ENCODE measurements at places on chromosomes 1 and 21.

DNA sequence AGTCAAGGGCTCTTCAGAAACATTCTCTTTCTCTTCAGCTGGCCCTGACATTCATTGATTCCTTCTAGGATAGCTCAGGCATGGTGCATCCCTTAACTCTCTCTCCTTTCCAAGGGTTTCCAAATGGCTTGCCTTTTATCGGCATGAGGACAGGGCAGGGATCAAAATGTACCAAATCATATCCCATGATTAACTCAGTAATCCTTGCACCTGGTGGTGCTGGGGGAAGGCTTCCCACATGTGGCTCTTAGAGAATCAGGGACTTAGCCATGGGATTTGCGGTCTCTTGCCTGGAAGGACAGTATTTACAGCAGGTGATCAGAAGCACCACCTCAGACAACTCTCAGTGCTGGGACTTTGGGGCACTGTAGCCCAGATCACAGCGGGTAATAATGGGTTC is 46.2 kb upstream of the EDEM3 start:
- no peak for DNase-seq

GRCh38 chr1:183228347-183229220 is 42.5 kb downstream of the LAMC2 start:
- DNase-seq = no peak

DNA sequence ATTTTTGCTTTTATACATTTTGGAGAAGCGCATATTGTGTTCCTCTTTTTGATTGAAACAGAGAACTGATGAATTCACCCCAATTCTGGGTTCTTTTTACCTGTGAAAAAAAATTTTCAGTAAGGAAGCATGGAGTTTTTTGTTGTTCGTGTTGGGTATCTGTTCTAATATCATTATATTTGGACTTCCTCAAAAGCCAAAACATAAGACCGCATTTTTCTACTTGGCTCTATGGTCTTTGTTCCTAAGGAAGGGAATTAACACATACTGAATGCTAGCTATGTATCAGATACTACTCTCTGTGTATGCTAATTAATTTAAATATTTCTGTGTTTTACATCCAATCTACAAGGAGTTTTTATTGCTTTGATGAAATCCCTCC is 12.9 kb downstream of the EPB41 start:
- no peak for DNase-seq

- no peak for DNase-seq
These were observed 16.9 kb downstream of the REG4 start for GRCh38 chr1:119794230-119794875.

- no peak for DNase-seq
These were observed 393.6 kb downstream of the PTPRU start for GRCh38 chr1:29629814-29630516.

GRCh38 chr1:235911876-235912275 is 45.2 kb upstream of the LYST start:
- DNase-seq = no peak

DNA sequence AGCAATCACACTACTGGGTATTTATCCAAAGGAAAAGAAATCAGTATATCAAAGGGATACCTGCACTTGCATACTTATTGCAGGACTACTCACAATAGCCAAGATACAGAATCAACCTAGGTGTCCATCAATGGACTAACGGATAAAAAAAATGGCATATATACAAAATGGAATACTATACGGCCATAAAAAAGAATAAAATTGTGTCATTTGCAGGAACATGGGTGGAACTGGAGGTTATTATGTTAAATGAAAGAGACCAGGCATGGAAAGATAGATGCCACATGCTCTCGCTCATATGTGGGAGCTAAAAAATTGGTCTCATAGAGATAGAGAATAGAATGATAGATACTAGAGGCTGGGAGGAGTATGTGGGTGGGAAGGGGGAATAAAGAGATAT is 29.3 kb upstream of the CAP1 start:
- DNase-seq = no peak

DNA sequence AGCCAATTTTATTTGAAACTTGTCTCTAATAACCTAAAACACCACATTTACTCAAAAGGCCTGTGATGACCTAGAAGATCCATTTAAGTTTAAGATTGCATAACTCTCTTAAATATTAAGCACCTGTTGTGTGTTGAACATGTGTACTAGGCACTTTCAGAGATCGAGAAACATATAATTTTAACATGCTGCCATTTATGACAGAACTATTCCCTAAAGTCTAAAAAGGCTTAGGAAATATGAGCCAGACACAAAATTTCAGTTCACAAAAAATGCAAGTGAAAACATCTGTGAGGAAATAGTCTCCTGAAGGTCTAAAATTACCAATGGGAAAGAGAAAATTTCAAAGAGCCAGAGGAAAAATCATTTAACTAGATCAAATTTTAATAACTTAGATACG is 37.7 kb downstream of the CEP170 start:
- no peak for DNase-seq

- DNase-seq = no peak
These were observed 2.8 kb upstream of the TTC22 start for GRCh38 chr1:54803761-54804470.

- DNase-seq = no peak
These were observed 6.2 kb downstream of the PRMT2 start for GRCh38 chr21:46641656-46642055.

GRCh38 chr1:31862071-31862470 is 46.2 kb upstream of the SPOCD1 start:
- DNase-seq = no peak

DNA sequence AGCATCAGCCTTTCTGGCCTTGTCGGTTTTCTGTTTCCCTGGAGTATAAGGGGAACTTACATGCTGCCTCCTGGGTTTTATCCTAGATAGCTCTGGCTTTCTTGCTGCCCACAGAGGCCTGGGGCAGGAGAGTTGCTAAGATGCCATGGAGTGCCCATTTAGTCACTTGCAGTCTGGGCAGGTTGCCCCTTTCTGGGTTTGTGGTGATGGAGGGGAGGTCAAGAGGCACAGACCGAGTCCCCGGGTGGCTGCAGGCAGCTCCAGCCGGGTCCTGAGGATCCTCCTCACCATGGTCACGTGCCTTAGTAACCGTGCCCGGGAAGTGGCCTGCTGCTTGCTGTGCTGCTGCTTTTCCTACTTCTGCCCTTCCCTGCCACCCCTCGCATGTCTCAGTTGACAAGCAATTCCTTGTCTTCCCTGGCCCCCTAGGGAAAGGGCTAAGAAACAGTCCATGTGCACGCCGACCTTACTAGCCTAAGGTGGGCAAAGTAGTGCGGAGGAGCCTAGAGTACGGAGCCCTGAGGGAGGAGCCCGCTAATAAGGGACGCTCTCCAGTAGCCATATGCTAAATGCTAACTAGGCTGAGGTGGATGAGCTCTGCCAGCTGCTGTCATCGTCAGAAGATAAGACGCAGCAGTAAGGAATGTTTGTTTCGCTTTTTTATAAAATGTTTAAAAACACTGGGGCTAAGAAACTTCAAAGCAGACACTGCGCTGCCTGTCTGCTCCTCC is 34.8 kb downstream of the CLCA1 start:
- DNase-seq = no peak

- no peak for DNase-seq
These were observed 10.8 kb downstream of the ETS2 start for GRCh38 chr21:38816400-38816977.

DNA sequence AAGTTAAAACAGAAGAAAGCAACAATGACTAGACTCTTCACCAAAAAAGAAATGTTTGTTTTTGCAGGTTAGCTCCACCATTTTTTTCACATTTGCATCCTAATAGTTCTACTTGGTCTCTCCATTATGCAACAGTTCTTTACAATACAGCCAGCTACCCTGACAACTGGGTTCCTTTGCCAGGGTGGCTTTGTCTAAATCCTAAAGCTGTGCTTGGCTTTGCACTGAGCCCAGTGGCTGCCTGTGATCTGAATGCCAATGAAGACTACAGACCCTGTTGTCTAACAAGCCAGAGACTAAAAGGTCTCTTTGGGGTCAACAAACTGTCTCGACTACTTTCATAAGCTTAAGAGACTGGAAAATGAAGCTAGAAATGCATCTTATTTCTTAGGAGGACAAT is 112.0 kb downstream of the AKT3 start:
- no peak for DNase-seq

DNA sequence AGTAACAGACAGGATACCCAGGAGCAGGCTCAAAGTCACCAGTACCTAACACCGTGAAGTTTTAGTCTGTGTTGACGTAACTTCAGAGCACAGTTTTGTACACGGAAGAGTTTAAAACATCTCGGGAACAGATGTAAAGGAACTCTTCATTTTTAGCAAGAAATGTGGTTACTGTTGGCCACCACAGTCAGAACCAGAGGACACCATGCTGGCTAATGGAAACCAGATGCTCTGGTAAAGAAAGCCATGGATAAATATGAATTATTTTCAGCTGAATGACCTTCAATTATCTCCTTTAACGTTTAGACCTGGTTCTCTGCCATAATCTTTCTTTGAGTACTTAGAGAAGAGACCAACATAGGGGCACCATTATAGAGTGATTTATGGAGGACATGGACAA is 115.9 kb downstream of the NTMT2 start:
- DNase-seq = no peak

DNA sequence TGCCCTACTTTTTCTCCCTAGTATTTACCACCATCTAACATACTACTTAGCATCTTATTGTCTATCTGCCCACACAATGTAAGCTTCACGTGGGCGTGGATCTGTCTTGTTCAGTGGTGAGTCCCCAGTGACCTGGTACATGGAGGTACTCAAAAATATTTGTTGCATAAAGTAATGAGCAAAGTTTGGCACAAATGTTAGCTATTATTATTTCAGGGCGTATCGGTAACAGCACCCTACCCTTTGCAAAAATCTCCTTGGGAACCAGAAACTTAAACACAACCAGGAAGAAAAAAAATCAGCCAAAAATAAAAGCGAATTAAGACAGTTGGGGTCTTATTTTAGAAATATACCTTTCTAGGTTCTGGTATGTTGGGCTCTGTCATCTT is 454 bp upstream of the NENF start:
- no peak for DNase-seq

GRCh38 chr1:92217721-92218120 is at the start of gene C1orf146:
C1orf146 (plus strand) TSS chr1:92217915; CDS start chr1:92231421, 13,506 bp downstream.
- DNase-seq = no peak

DNA sequence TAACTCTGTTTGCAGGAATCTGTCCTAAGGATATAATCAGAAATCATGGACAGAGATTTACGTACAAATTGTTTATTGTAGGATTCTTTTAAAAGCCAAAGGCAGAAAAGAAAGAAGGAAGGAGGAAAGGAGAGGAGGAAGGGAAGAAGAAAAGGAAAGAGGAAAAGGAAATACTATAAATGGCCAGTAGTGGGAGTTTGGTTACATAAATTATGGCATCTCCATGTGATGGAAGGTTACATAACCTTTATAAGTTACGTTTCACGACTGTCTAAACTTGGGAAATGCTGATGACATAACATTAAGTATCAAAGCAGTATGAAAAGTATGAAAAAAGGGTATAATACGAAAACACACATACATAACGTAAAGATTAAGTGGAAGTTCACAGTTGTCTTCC is 39.0 kb downstream of the SMYD2 start:
- DNase-seq = no peak

GRCh38 chr1:6343506-6344405 is 49.8 kb downstream of the ACOT7 start:
- peak; percentile 81 for DNase-seq

DNA sequence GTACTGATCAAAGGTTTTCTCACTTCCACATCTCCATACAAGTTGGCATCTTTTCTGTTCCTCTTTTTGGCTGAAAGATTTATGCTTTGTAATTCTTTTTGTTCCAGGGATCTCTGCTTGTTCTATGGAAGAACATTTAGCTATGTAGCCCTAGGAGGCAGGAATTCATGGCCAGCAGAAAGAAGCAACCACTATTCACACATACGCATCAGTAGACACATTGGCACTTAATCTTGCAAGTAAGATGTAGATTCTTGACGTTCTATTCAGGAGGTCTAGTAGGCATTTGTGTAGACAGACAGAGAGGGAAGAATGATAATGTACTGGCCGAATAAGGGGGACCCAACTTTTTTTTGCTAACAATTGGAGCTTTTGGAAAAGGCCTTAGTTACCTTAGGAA is 336.0 kb downstream of the NUF2 start:
- no peak for DNase-seq

DNA sequence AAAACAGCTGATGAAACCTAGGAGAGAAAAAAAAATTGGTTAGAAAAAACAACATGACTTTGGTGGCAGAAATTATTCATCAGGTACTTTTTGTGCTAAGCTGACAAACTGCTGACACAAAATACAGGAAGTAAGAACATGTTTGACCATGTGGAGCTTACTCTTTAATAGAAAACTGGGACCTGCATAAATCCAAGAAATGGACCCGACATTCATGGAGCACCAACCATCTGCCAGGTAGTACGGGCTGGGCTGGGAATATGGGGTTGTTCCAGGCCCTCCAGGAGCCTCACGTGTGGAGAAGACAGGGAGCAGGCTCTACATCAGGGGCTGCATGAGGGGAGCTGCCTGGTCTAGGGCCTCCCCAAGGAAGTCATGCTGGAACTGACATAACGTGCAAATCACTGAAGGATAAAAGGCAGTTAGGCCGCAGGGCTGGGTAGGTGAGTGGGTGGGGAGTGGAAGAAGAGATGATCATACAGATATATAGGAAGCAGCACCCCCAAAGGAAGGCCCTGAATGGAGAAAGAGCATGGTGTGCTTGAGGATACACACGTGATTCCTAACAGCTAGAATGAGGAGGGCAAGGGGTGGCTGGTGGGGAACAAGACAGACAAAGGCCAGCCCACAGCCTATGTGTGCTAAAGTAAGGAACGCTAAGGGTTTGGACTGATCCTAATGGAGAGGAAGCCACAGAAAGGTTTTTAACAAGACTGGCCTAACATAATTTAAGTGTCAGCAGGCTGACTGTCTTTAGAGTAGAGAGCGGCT is 26.1 kb downstream of the CD58 start:
- DNase-seq = no peak

DNA sequence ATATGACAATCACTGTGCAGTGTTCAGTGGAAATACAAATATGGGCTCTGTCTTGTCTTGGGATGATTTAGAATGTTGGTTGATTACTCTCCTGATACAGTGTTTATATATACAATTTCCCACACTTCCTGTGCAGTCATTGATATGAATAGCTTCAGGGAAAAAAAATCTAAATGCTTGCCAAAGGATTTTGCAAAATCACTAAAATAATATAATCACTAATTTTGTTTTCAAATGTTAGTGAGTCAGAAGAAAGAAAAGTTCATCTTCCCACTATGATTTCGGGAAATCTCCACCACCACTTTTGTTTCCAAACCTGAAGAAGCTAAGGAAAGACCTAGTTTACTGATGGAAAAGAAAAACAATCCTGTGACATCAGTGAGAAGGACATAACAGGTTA is 32.1 kb upstream of the CHRM3 start:
- no peak for DNase-seq

- DNase-seq = peak; percentile 93
These were observed 9.4 kb downstream of the MORN1 start for GRCh38 chr1:2381741-2382620.

DNA sequence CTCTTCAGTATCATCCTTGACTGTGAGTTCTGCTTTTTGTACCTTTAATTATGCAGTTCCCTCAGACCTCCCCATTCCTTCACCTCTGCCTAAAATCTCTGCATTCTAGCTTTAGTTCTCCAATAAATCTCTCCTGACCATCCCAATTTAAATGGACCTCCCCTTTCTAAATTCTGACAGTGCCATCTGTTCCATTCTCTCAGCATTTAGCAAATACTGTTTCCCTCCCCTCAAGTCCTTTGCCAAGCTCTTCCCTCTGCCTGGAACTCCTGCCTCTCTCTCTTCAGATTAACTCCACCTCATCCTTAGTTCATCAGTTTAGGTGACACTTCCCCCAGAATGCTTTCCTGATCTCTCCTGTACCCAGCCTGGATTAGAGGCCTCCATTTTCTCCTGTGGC is 54.0 kb upstream of the JUN start:
- no peak for DNase-seq
